SW480 (cell line): ENCODE measurements at places on chromosomes 7 and 10.

- DNase-seq = no peak
Observed at GRCh38 chr7:94179466-94179865, 175.3 kb upstream of the BET1 start.

- peak; percentile 9 for DNase-seq
Observed at GRCh38 chr7:43077732-43078391, 34.6 kb upstream of the HECW1 start.

- no peak for DNase-seq
Observed at GRCh38 chr7:3204526-3204925, 96.5 kb upstream of the SDK1 start.

GRCh38 chr10:96410296-96410695 is 51.5 kb upstream of the OPALIN start:
- no peak for DNase-seq

GRCh38 chr10:120394446-120394845 is 62.6 kb upstream of the PLPP4 start:
- no peak for DNase-seq

GRCh38 chr10:30820261-30820991 is 190.9 kb upstream of the LYZL2 start:
- DNase-seq = no peak
